ENCODE measurements at places on chromosomes 13 and 19.
A peak's percentile ranks its signal among the peaks of the same experiment; 100 is the strongest.

- DNase-seq = no peak
These were observed 49.3 kb upstream of the STARD13 start for GRCh38 chr13:33334831-33335230.

DNA sequence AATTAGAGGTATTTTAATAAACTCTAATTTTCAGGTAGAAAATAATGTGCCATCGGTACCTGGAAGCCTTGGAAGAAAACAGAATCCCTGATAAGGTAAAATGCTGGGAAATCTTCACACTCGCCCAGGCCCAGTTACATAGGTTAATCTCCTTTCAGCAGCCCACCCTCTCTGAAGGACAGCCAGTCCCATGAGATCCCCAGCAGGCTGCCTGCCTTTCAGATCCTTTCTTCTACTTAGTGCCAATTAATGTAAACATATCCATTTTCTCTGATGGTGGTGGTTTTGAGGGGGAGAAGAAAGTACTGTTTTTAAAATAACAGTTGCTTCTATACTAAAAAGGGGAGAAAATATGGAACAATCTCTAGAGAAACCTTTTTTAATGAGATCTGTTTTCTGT is 12.2 kb downstream of the SMAD9 start:
- DNase-seq = no peak

DNA sequence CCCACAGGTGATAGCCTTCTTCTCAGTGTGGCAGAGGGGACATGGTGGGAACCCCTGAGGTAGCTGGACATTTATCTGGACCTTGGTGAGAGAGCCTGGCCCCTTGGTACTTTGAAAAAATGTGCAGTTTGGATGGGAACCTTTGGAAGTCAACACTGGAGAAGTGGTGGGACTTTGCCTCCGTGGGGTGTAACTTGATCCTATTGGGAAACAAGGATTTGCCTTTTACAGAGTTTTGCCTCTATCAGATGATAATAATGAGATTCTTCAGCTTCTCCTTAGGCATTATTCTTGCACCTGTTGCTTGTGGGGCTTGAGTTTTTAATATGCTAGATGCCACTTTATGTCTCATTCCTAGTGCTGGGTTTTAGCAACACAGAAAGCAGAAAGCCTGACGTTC is 99.0 kb downstream of the ERCC5 start:
- DNase-seq = no peak

DNA sequence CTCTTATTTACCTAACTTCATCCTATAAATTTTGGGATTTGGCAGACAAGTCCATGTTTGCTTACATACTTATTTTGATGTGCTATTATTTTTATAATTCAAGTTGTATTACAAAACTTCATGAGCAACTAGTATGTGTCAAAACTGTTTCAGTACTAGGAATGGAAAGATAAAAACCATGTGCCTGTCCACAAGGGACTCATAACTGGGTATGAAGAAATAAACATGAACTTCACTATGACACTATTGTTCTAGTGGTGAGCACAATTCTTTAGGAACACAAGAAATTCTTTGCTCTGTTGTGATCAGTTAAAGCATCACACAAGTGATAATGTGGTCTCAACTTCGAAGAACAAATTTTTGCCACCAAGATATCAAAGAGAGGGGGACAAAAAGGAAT is 97.5 kb upstream of the FBXL3 start:
- no peak for DNase-seq

- peak; percentile 54 for DNase-seq
These were observed 406.7 kb upstream of the ZNF507 start for GRCh38 chr19:31938675-31939074.

GRCh38 chr13:113307491-113307890 is 10.5 kb downstream of the LAMP1 start:
- no peak for DNase-seq

GRCh38 chr13:33146843-33147611 is 130.8 kb downstream of the KL start:
- DNase-seq = no peak

DNA sequence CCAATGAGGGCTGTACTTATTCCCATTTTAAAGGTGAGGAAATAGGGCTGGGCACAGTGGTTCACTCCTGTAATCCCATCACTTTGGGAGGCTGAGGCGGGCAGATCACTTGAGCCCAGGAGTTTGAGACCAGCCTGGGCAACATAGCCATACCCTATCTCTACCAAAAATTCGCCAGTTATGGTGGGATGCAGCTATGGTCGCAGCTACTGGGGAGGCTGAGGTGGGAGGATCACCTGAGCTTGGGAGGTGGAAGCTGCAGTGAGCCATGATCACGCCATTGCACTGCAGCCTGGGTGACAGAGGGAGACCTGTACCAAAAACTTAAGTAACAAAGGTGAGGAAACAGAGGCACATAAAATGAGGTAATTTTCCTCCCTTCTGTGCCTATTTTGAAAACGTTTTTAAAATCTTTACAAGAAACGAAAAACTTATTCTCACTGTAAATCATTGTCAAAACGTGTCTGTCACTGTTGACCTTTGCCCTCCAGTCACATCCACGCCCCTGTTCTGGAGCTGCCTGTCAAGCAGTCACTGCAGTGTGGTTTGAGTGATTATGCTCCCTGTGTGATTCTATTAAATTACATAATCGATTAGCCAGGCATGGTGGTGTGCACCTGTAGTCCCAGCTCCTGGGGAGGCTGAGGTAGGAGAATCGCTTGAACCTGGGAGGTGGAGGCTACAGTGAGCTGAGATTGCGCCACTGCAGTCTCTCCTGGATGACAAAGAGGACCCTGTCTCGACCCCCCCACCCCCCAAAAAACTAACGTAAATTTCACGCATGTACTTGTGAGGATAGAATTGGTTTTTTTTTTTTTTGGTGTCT is 12.5 kb downstream of the NOP53 start:
- no peak for DNase-seq

GRCh38 chr19:13029893-13030292 is 34.6 kb downstream of the NFIX start:
- DNase-seq = peak; percentile 70

- DNase-seq = peak; percentile 78
These were observed at the start of gene IFI30 for GRCh38 chr19:18173572-18174288. Gene IFI30 (plus strand): TSS chr19:18173813. CDS start chr19:18173842, 29 bp downstream.

- DNase-seq = no peak
These were observed 45.5 kb downstream of the LYL1 start for GRCh38 chr19:13057147-13057572.

DNA sequence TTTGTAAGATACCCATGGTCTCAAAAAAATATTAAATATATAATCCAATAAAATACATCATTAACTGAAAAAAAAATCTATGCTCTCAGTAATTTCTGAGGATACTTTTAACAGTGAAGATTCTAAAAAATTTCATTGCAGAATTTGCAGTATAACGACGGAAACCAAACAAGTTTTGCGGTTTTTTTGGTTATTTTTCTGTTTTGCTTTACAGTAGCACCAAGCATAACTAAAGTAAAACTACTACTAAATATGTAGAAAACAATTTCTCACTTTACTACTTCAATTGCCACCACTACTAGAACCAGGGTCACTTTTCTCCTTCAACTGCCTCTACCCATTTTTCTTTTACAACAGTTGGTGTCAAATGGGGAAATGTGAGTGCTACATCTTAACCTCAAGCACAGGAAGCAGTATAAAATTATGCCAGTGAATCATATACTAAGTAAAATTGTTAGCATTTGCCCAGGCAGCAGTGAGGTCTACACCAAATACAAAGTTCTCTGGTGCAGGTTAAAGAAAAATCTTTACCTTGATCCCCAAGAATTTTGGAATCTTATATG is 24.1 kb downstream of the MICU2 start:
- DNase-seq = peak; percentile 53

DNA sequence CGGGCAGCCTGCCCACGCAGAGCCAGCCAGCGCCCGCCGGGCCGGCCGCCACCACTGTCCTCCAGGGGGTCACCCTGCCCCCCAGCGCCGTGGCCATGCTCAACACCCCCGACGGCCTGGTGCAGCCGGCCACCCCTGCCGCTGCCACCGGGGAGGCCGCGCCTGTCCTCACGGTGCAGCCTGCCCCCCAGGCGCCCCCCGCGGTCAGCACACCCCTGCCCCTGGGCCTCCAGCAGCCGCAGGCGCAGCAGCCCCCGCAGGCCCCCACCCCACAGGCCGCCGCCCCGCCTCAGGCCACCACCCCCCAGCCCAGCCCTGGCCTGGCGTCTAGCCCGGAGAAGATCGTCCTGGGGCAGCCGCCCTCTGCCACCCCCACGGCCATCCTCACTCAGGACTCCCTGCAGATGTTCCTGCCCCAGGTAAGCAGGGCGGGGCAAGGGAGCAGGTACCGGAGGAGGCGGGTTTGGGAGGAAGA is 32.3 kb upstream of the EHD2 start:
- no peak for DNase-seq

DNA sequence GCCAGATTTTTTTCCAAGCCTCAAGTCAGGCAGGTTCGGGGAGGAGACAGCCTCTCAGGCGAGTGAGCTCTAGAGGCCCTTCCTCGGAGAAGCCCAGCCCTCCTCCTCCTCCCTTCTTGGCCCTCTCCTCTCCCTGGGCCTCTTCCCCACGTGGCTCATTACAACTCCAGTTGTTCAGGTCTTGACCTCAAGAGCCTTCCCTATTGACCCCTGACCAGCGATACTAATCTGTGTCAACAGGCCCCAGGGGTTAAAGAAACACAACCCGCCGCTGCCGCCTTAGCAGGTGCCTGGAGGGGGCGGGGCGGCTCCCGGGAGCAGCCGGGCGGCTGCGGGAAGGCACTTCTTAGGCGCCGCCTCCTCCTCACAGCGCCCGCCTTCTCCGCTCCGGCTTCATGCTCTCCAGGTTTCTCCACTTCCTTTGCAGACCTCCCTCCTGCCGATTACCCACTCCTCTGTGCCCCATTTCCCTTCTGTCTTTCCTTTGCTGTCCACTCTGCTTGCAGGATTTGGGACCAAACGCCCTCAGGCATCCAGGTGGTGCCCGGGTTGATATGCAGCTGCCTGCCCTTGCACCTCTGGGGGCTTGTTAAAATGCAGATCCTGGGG is 51.0 kb downstream of the LYL1 start:
- peak; percentile 72 for DNase-seq

GRCh38 chr13:99046851-99047250 is 69.0 kb upstream of the DOCK9 start:
- DNase-seq = no peak

DNA sequence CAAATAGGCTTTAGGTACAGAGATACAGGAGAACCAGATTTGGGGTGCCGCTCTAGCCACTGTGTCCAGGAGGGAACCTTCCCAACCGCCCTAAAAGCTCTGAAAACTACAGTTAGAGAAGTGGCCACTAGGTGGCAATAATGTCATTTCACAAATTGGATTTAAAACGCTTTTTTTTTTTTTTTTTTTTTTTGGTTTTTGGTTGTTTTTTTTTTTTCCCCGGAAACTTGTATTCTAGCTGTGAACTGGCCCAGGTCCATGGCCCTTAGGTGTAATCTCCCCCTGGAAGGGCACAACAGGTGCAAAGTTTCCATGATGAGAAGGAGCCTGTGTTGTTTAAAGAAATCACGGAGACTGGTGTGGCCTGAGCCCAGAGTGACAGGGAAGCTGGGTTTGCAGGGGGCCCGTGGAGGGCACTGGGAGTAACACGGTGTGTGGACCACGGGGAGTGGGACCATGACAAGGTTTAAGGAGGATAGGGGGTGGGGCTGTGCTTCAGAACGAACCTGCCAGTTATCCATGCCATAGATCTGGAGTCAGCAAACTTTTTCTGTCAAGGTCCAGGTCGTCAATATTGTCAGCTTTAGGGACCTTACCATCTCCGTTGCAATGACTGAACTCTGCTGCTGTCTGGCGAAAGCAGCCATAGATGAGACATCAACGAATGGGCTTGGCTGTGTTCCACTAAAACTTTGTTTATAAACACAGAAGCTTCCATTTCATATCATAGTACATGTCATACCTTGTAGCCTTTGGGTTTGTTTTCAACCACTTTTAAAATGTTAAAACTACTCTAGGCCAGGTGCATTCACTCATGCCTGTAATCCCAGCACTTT is 10.1 kb downstream of the OR1I1 start:
- peak; percentile 90 for DNase-seq

- no peak for DNase-seq
These were observed 14.3 kb downstream of the MIR17HG start for GRCh38 chr13:91361755-91362271.

- no peak for DNase-seq
These were observed 486 bp downstream of the ZNF529 start for GRCh38 chr19:36572593-36573019.

- DNase-seq = no peak
These were observed 1194.4 kb downstream of the SLITRK1 start for GRCh38 chr13:82687884-82688283.

- DNase-seq = no peak
These were observed 159.1 kb downstream of the GPC5 start for GRCh38 chr13:91557328-91558090.

DNA sequence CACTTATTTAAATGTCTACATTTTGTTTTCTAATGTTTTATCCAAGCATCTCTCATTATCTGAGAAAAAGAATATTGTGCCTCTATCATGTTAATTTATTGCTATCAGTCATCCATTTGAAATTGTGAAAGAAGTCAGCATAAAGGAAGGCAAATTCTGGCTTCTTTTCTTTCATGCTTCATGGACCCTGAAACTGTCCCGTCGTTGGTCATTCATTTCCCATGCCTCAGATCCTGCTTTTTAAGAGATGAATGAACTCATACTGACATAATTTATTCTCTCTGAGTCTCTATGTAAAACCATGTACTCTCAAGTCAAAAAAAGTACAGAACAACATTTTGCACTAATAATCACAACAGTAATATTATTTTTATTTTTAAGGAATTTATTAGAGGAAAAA is 2512.0 kb downstream of the PCDH9 start:
- no peak for DNase-seq

DNA sequence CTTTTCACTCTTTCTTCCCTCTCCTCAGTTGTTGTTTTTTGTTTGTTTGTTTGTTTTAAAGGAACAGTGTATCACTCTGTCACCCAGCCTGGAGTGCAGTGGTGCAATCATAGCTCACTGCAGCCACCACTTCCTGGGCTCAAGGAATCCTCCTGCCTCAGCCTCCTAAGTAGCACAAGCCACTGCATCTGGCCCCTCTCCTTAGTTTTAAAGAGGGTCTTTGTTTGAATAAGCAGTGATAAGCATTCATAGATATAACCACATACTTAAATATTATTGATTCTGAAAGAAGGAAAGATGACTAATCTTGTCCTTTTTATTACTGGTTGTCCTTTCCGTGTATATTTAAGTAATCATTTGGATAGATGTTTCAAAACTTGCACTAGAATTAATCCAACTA is 26.7 kb downstream of the ERCC5 start:
- DNase-seq = no peak

DNA sequence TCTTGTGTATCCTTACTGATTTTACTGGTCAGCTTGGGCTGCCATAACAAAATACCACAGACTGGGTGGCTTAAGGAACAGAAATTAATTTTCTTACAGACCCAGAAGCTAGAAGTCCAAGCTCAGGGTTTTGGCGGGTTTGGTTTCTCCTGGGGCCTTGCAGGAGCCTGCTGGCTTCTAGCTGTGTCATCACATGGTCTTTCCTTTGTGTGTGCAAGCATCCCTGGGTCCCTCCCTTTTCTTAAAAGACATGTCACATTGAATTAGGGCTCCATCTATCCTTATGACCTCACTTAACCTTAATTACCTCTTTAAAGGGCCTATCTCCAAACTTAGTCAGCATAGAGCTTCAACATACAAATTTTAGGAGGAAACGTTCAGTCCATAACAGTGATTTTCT is 23.4 kb downstream of the UBAC2 start:
- DNase-seq = no peak

All from hematopoietic multipotent progenitor cell treated with erythropoietin and hydrocortisone succinate and interleukin-3 and kit ligand, for 4 days (in vitro differentiated cells).